Ovary (tissue), 10 donors: ENCODE measurements at places on chromosomes 6 and 20.

GRCh38 chr6:147190556-147190955 is 13.7 kb upstream of the STXBP5 start:
- DNase-seq: no peak

GRCh38 chr6:144467921-144468320 is 182.8 kb downstream of the UTRN start:
- no peak for DNase-seq

DNA sequence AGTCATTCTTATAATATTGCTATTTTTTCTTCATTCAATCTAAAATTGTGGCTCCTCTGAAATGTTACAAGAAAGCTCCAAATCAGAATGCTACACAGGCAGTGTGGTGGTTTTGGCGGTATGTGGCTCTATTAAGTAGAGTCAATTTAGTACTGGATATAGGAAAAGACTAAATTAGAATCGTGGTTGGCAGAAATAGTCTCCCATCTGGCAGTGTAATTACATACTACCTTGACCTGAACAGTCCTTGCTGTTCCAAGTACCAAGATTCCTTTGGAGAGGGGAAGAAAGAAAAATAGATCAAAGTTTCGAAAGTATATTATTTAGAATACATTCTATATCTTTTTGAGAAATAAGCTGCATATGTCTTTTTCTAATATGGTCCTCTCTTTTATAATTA is 78.2 kb downstream of the C6orf118 start:
- DNase-seq: no peak

DNA sequence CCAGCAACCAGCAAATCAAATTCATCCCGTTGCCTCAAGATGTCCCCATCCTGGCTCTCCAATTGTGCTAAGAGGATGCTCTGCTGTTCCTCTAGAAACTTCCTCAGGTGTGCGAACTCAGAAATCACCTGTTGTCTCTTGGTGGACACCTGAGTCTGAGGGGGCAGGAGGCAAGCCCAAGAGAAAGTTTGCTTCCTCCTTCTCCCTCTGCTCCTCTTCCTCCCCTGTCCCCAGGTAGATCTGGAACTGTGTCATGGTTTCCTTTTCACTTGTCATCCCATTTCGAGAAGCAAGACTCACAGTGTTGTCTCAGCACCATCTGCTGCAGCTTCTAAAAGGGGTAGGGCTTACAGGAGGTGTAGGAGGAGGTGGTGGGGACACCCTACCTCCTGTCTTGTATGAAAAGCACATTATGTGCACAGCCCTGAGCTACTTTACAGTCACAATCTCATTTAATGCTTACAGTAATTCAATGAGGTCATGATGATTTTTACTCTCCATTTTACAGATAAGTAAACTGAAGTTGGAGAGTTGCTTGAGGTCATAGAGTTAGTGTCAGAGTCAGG is 2.5 kb downstream of the TRIM10 start:
- no peak for DNase-seq

- peak; percentile 64 for DNase-seq
Observed at GRCh38 chr20:16803965-16804792, 56.0 kb downstream of the OTOR start.

GRCh38 chr20:33162753-33163152 is 5.2 kb upstream of the BPIFA2 start:
- no peak for DNase-seq

DNA sequence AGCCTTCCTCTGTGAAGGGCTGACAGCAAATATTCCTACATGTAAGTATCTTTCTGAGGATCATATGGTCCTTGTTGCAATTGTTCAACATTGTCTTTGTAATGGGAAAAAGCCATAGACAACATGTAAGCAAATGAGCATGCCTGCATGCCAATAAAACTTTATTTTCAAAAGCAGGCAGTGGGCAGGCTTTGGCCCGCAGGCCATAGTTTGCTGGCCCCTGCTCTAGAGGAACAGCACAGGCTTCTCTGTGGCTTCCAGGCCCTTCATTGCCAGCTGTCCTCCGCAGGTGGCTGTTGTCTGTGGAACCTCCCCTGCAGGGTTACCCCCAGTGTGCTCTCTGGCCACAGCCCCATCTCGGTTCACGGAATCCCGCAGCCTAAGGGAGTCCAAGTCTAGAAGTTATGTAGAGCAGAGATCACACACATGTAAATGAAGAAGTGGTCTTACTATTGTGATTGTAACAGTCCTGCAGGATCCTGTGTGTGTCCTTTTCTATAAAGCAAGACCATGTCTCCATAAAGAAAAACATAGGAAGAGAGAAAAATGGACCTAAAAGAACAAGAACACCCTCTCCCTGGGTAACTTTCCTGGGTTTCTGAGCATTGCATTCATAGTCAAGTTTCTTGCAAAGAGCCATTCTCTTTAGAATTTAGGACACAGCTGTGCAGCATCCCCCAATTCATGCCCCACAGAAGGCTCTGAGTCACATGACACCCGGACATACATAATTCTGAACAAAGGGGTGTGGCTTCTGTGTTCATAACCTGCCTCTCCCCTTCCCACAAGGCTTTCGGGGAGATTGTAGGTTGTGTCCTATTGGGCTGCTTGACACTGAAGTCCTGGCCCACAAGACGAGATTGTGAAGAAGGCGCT is 10.0 kb downstream of the UNC93A start:
- DNase-seq: no peak

DNA sequence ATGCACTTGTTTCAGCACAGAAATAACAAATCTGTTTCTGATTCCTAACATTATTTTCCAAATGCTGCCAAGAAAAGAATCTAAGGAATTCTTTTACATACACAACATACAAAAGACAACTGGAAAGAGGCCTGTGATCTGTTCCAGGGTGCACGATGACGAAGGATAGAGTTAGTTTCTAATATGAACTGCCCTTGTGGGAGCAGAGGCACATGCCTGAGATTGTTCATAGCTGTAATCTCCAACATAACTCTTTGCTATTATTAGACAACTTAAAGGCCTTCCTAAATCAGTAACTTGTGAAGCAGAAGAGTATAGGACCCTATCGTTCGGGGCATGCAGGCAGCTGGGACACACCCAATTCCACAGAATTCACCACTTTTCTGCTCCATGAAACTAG is 41.2 kb upstream of the NHSL1 start:
- no peak for DNase-seq

DNA sequence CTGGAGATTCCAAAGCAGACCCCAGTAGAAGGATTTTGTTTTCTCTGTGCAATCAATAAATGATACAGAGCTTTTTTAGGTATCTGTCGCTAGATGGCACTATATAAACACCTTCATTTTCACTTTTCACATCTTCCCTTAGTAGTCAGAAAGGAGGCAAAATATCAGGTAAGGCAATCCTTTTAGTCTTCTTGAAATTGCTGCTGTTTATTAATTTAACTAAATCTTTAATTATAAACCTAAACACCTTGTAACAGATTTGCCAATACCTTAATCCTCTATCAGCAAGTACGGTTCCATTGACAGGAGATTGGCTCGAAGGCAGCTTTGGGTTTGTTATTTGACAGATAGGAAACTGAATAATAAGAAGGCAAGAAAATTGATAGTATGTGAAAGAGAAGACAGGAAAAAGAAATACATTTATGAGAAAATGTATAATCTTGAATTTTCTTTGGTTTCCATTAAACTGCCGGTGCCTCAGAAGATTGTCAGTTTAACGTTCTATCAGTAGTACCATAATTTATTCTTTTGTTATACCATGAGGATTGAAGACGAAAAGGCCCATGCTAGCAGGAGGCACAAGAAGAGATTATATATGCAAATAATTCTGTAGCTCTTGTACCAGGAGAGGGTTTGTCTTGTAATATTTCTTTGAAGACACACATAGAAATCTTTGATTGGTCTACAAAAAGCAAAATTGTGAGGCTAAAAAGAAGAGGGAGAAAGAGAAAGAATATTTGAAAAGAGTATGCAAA is 23.5 kb upstream of the IBTK start:
- no peak for DNase-seq

DNA sequence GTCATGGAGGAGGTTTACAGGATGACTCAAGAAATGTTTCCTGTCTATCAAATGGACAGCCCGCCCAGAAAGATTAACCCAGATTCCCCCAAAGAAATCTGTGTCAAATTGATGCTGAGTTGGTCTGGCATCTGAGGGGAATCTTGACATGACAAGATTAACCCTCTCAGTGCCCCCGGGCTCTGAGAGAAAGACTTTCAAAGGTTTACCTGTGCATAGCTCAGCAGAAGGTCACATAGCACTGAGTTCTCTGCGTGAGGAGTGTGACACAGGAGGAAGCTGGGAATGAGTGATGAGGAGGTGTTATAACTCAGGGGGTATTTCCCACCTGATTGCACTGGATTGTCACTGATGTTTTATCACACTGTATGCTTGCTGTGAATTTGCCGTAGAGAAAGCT is 601.2 kb downstream of the DHX35 start:
- DNase-seq: no peak

DNA sequence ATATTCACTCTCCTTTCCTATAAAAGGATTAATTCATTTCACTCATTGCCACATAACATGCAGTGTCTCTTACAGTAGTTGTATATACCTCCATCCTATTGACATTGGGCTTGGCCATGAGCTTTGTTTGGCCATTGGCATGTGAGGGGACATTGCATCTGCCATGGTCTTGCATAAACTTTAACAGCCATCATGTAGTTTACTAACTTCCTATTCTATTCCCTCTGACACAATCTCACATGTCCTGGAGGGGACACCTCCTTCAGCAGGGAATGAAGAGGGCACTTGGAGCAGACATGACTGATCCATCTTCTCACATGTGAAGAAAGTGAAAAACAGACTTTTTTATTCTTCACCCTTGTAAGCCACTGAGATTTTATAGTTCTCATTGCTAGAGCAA is 115.5 kb upstream of the MARCKS start:
- no peak for DNase-seq

DNA sequence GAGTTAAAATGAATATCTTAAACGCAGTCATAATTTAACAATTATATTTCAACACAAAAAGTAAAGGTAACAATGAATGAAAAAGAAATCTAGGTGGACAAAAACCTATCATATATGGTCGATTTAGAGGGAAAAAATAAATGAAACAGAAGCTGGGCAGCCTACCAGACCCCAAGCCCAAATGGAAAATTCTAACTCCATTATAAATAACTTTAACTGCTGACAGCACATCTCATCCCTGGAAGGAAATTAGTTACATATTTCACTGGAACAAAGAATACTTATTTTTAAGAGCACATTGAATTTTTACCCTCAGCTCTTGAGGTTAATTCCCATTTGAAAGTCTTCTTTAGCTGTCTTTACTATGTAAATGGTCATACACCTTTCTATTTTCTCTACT is 39.1 kb downstream of the COL12A1 start:
- no peak for DNase-seq

DNA sequence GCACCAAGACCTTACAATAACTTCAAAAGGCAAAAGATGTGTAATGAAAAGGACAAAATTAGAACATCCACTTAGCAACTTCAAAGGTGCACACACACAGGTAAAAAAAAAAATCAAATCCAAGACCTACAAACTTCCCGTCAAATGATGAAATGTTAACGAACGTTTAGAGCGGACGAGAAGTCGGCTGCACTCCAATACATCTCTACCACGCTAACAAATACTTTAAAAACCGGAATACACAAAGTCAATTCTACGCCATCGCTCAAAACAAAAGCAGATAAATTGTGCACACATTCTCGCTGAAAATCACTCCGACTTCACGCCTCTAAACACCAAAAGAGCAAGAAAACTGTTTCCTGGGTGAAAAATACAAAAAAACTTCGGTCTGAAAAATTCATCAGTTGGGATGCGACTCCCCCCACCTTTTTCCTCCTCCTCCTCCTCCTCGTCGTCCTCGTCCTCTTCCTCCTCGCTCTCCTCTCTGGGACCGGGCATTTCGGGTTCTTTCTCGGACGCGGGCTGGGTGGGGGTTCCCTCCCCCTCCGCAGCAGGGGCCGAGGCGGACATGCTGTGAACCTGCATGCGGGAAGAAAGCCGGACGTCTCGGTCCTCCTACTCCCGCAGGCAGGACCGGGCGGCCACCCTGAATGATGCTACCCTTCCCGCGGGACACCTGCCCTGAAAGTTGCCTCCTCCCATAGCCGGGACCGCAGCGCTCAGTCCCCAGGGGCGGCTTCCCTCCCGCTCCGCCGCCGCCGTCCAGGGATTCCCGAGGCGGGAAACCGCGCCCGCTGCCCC is 712 bp downstream of the DEK start:
- no peak for DNase-seq

- no peak for DNase-seq
Observed at GRCh38 chr6:98828941-98829411, 5.4 kb upstream of the POU3F2 start.

DNA sequence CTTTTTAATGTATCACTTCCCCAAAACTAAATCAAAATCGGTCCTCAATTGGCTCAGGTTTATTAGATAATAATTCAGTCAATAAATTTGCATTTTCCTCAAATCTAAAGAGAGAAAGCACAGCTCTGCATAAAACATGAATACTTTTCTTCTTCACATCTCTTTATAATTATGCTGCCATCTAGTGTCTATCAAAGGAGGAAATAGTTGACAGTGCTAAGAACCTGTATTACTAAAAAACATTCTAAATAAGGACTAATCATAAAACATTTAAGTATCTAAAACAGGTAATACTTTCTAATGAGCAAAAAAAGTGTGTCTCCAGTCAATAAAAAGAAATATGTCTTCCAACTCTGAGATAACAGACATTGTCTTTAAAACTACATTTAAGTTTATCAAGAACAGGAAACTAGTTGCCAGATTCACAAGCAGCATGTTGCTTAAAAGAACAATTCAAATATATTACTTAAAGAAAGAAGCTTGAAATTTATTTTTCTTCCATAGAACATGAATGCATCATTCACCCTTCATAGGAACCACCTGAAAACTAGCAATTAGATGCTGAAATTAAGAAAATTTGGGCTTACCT is 56.5 kb upstream of the DST start:
- no peak for DNase-seq

- DNase-seq: no peak
Observed at GRCh38 chr6:10190042-10190441, 224.8 kb downstream of the TFAP2A start.

- no peak for DNase-seq
Observed at GRCh38 chr6:36897609-36898008, 11.9 kb downstream of the C6orf89 start.

- DNase-seq: no peak
Observed at GRCh38 chr6:169801396-169802160, 50.2 kb downstream of the ERMARD start.

DNA sequence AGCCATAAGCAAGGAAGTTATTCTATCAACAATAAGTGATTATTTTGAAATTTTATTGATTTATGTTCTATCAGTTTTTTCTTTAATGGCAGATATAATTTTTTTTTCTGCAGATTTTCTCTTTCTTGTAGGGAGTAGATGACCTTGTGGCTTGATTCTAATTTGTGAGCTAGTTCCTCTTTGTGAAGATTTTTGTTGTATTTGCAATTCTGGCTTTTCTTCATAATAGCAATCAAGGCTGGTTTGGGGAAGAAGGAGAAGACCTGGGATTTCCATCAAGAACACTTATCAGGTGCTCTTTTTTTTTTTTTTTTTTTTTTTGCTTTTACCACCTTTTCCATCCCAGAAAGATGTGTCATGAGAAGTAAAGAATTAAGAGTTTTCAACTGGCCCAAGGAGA is 324.2 kb upstream of the MAN1A1 start:
- DNase-seq: no peak

- no peak for DNase-seq
Observed at GRCh38 chr6:94562846-94563245, 1014.5 kb upstream of the MANEA start.
